ENCODE measurements at places on chromosomes 4 and X.

DNA sequence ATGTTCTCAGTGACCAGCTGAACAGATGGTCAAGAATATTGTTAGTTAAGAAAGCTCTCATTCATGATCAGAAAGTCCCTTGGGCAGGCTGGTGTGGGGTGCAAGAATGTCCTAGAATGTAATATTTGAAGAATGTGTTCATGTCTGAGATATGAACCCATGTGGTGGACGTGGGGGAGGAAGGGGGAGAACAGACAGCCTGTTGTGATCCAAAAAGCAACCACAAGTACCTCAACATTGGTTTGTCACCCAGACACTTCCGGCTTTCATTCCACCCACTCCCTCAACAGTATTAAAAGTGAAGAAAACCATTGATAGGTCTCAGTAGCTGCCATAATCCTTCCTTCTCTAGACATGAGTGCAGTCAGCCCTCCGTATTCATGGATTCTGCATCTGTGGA lies 82.2 kb downstream of the MAML3 start:
- no peak for DNase-seq

GRCh38 chr4:32858971-32859370 lies 2138.8 kb downstream of the PCDH7 start:
- DNase-seq: no peak

DNA sequence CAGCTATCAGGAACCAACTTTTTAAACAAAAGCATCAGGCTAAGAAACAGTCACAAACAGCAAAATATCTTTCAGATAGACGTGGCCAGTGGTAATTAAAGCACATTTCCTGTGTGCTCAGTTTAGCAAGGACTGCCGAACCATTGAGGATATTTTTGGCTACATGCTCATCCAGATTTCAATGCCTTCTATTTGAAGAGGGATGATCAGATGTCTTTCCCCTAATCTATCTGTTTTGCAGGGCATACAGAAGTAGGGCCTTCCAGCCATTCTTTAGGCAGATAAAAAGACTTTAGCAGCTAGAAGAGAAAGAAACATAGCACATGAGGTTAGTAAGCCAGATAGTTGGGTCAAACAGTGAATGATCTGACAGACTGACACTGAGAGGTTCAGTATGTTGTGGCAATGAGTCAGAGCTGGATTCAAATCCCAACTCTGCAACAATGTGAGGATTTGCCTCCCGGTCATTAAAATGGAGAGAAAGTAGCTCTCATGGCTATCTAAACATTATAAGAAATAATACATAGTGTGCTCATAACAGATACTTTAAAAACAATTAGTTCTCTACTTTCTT lies 100.0 kb upstream of the PRKG2 start:
- DNase-seq: no peak

DNA sequence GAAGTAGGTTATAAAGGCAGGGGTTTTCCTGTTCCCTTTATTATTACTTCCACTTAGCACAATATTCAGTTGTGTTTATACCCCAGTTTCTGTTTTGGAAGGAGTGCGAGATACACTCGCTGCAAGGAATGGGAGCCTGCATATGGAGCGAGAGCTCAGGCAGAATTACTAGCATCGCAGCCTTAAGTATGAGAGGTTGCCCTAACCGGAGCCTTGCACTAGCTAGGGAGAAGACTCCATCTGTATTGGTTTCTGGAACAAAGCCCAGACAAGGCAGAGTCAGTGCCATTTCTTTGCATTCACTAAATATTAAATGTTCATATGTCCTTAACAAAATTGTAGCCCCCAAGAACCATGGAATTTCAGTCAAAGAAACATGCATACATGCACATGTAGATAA lies 6.2 kb upstream of the DCTD start:
- DNase-seq: no peak

DNA sequence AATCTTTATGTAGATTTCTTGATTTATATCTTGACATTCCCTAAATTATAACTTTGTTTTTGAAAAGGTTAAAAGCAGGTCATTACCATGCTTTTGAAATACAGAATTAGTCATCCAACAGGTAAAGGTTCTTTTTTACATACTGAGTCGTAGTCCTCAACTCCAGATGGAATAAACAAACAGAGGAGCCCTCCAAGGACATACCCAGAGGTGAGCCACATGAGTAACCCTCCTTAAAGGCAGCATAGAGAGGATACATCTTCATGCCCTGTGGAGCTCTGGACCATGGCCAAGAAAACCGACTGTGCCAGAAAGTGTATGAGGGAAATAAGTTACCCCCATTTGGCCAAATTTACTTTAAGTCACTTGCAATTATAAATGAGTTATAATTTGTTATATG lies 95.3 kb upstream of the MCF2 start:
- no peak for DNase-seq

GRCh38 chrX:10399043-10399741 lies 221.2 kb downstream of the MID1 start:
- DNase-seq: no peak

GRCh38 chr4:139672732-139673131 lies 7.1 kb downstream of the MGST2 start:
- DNase-seq: no peak
